Central memory CD8-positive, alpha-beta T cell (primary cell): ENCODE measurements at places on chromosomes 16 and 17.

DNA sequence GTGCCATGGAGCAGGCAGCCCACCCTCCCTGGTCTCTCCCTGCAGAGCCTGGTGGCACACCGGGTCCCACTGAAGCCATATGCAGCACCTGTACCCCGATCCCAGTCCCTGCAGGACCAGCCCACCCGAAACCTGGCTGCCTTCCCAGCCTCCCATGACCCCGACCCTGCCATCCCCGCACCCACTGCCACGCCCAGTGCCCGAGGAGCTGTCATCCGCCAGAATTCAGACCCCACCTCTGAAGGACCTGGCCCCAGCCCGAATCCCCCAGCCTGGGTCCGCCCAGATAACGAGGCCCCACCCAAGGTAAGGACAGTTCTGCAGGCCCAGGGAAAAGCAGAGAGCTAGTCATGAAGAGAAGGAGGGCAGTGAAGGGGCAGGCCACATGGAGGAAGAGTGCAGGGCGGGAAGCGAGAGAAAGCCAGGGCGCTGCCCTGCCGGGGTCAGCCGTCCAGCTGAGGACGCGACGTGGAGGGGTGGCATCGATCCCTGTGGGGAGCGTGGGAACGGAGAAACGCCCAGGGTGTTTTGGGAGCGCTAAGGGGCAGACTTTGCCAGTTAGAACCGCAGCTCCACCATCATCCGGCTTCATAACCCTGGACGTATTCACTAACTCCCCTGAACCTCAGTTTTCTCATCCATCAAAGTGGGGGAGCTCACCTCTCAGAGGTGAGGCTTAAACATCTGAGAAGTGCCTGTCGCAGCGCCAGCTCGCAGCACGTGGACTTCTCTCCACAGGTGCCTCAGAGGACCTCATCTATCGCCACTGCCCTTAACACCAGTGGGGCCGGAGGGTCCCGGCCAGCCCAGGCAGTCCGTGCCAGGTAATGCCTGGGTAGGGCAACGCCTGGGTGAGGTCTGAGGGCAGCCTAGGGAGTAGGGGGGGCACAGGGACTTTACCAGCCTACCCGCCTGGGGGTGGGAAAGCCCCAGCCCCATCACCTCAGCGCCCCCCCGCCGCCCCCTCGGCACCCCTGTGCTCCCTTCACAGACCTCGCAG lies 7.6 kb upstream of the C17orf107 start:
- DNase-seq, result no peak

DNA sequence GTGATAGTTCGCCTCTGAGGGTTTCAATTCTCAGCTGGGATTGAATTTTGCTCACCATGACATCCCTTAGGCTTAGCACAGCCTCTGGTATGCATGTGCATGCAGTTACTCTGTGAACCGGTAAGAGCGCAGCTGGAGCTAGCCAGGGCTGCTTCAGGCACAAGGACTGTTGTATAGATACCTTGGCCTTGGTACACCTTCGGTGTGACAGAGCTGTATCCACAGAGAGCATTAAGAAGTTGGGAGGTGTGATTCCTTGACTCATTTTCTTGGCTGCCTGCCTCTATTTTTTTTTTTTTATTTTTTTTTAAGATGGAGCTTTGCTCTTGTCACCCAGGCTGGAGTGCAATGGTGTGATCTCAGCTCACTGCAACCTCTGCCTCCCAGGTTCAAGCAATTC lies 2.2 kb upstream of the NUTF2 start:
- no peak for DNase-seq

DNA sequence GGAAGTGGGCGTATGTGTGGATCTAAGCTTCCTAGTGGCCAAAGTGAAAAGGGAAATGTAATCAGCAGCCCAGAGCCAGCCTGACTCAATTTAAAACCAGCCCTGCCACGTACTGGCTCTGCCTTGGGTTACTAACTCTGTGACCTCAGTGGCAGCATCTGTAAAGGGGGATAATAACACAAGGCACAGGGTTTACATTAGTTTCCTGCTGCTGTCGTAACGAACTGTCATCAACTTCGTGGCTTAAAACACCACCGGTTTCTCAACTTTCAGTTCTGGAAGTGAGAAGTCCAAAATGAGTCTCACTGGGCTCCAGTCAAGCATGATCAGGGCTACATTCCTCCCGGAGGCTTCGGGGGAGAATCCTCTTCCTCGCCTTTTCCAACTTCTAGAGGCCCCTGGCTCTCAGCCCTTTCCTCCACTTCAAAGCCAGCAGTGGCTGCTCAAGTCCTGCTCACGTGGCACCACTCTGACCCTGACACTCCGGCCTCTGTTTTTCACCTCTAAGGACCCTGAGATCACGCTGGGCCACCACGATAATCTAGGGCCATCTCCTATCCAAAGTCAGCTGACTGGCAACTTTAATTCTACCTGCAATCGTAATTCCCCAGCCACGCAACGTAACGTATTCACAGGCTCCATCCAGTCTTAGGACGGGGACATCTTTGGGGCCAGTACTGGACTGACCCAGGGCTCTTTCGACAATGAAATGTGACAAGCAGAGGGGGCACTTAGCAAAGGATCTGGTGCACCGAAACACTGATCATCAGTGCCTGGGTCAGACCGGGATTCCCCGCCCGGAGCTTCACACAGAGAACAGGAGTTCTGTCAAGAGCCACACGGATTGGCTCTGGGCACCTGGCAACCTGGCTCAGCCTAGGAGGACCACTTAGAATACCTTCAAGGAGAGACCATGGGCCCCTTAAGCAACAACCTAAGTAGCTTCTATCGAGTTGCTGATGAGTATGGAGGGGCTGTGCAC lies 14.5 kb downstream of the TMC6 start:
- no peak for DNase-seq

GRCh38 chr17:52138350-52138749 lies 20.2 kb downstream of the CA10 start:
- DNase-seq, result no peak

- no peak for DNase-seq
Observed at GRCh38 chr16:79806757-79807156, 206.2 kb upstream of the MAF start.

- no peak for DNase-seq
Observed at GRCh38 chr16:84467256-84467655, 37.2 kb downstream of the MEAK7 start.

DNA sequence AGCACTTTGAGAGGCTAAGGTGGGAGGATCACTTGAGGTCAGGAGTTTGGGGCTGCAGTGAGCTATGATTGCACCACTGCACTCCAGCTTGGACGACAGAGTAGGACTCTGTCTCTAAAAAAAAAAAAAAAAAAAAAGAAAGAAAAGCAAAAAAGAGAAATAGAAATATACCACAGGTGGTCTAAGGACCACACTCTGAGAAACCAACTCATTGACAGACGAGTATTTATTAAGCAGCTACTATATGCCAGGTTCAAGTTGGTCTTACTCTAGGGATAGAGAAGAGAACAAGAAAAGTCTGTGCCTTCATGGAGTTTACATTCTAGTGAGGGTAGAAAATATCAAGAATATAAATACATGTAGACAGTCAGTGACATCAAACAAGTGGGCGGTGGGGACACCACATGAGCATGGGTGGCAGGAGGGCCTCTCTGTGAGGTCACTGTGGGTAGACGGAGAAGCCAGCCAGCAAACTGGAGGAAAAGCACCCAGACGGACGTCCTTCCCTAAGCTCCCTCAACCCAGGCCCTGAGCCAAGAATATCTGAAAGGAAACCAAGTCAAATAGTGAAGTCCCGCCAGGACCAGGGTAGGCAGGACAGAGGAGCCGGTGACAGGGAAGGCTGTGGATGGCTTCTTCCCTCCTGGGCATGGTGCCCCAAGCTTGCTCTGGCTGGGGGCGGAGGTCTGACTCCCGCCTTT lies 4.7 kb downstream of the CDIPT start:
- DNase-seq, result no peak

DNA sequence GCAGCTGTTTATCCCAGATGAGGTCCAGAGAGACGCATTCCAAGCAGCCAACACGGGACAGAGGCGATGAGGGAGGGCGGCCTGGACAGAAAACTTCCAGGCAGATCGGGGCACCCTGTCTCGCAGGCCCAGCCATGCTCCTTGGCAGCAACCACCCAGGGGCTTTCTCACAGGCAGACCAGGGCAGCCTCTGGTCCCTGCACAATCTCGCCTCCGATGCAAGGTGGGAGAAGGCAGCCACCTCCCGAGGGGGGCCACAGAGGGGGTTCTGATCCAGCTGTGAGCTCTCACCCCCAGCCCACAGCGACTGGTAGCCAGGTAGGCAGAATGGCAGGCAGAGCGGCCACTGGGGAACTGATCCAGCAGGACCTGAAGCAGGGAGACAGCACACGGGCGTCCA lies 48.7 kb downstream of the LMF1 start:
- DNase-seq, result no peak

GRCh38 chr17:27616414-27616813 lies 14.6 kb upstream of the LGALS9 start:
- DNase-seq, result no peak

GRCh38 chr17:76051561-76051960 lies 20.8 kb downstream of the SRP68 start:
- DNase-seq, result no peak

GRCh38 chr16:27401768-27402568 lies at the start of gene IL21R:
Gene IL21R (plus strand): TSS chr16:27402174. CDS start chr16:27430072, 27,898 bp downstream.
- peak; percentile 93 for DNase-seq

GRCh38 chr17:50559674-50560184 lies 786 bp upstream of the CACNA1G start:
- no peak for DNase-seq

DNA sequence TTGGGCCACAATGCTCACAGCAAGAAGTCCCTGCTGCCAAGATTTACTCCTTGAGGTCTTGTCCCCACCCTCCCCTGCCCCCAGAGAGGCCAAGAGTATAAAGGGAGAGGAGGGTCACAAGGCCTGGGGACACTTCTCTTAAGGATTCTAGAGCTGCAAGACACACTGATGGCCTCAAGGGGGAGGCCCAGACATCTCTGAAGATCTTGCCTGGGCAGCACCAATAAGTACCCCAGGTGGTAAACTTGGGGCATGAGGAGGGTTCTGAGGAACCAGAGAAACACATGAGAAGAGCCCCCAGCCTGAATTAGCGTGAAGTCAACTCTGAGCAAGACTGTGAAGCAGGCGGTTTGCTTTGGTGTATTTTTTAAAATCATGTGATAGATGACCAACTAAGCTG lies 26.8 kb upstream of the MTMR4 start:
- no peak for DNase-seq

- no peak for DNase-seq
Observed at GRCh38 chr16:10080051-10080772, 102.0 kb downstream of the GRIN2A start.

DNA sequence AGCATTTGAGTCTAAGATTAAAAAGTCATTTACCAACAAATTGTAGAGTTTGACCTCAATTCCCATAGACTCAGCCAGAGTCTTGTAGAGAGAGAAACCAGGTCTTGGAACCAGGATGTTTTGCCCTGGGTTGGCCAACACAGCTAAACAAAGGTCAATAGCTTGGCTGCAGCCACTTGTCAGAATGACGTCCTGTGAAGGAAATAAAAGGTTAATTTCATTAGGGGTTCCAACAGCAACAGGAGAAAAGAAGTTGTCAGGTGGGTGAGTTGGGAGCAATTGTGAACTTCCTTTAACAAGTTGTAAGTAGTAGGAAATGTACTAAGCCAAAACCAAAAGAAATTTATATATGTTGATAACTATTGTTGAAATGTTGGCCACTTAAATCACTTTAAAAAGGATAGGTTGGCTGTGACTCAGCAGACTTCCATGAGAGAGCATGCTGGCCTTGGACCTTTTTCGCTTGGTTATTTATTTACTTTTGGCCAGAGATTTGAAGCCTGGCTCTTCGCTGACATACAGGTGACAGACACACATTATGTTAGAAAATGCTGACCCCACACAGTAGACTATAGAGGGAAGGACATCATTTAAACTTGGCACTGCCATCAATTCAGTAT lies 4.3 kb downstream of the TAT start:
- no peak for DNase-seq

DNA sequence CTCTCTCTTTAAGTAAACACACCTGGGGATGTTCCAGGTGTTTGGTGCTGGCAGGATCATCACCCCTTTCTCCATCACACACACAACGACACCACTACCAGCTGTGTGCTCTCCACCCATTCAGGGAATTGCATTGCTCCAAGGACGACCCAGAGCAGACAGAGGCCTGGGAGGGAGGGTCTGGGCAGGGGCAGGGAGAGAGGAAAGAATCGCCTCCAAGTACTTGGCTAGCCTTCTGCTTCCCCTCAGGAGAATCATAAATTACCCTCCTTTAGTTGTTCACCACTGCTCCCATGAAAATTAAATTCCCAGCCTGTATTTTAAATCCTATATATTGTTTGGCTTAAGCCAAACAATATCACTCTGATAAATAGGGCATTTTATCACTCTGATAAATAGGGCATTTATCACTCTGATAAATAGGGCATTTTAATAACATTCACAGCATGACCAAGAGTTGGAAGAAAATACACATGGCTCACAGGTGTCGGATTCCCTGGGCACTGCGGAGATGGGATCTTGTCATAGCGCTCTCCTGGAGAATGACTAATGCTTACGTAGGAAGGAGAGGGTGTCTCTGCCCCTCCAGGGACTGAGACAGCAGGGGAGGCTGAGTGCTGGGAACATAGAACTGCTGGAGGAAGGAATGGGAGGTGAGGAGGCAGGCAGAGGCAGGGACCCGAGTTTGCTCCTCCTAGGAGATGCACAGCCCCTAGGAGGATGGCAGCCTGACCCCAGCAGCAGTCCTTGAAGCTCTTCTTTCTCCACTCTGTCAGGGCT lies 673.6 kb downstream of the HS3ST4 start:
- no peak for DNase-seq

DNA sequence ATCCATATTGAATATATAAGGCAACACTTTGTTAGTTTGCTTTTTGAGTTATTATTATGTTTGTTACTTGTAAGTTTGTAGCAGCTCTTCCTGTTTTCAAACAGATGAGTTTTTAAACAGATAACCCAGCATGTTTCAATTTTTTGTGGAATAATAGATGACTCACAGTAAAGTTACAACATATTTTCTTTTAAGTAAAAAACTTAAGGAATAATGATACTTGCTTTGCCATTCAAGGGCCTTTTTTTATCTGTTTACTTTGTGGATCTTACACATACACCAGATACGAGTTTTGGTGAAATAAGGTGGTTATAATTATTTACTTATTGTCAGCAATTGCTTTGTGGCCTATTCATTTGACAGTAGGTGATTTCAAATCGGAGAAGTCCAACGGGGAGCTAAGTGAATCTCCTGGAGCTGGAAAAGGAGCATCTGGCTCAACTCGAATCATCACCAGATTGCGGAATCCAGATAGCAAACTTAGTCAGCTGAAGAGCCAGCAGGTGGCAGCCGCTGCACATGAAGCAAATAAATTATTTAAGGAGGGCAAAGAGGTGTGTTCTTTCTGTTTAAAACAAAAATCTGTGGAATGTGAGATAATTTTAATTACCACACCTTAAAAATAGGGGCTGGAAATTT lies 66.3 kb downstream of the BPTF start:
- DNase-seq, result no peak

DNA sequence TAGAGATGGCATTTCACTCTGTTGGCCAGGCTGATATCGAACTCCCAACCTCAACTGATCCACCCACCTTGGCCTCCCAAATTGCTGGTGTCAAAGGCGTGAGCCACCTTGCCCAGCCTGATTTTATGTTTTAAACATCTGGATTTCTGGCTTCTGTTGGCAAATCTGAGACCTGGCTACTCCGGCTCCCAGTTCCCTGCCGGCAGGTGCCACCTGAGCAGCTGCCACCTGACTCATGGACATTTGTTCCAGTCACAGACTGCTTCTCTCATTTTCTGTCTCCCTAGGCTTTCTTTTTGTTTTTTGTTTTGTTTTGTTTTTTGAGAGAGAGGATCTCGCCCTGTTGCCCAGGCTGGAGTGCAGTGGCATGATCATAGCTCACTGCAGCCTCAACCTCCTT lies 9.6 kb downstream of the PMM2 start:
- no peak for DNase-seq

- DNase-seq, result no peak
Observed at GRCh38 chr17:69175625-69176456, 34.1 kb upstream of the ABCA6 start.

GRCh38 chr17:80287038-80287437 lies 26.4 kb downstream of the RNF213 start:
- no peak for DNase-seq
